Kidney capillary endothelial cell (primary cell): ENCODE measurements at places on chromosomes 11 and 22.

GRCh38 chr11:72239313-72239848 lies 4.6 kb downstream of the PHOX2A start:
- DNase-seq, result no peak

GRCh38 chr11:126884594-126884993 lies 116.0 kb downstream of the KIRREL3 start:
- DNase-seq, result no peak

- DNase-seq, result no peak
Observed at GRCh38 chr22:44449683-44450425, 48.2 kb downstream of the RTL6 start.

DNA sequence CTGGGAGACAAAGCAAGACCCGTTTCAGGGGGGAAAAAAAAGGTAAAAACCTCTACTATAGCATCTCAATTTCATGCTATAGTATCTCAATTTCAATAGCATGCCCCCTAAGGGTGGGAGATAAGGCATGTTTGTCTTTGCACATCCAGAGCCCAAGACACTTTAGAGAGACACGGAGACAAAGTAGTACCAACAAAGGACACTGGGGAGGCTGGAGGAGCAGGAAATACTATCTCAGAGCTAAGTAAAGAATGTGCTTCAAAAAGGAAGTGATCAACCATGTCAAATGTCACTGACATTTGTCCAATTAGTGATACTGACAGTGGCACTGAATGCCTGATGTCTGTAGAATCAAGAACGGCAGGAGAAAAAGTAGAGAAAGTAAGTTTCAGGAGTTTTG lies 68.6 kb downstream of the RRAS2 start:
- no peak for DNase-seq

GRCh38 chr22:50304528-50305392 lies 2.7 kb downstream of the PLXNB2 start:
- DNase-seq, result no peak

DNA sequence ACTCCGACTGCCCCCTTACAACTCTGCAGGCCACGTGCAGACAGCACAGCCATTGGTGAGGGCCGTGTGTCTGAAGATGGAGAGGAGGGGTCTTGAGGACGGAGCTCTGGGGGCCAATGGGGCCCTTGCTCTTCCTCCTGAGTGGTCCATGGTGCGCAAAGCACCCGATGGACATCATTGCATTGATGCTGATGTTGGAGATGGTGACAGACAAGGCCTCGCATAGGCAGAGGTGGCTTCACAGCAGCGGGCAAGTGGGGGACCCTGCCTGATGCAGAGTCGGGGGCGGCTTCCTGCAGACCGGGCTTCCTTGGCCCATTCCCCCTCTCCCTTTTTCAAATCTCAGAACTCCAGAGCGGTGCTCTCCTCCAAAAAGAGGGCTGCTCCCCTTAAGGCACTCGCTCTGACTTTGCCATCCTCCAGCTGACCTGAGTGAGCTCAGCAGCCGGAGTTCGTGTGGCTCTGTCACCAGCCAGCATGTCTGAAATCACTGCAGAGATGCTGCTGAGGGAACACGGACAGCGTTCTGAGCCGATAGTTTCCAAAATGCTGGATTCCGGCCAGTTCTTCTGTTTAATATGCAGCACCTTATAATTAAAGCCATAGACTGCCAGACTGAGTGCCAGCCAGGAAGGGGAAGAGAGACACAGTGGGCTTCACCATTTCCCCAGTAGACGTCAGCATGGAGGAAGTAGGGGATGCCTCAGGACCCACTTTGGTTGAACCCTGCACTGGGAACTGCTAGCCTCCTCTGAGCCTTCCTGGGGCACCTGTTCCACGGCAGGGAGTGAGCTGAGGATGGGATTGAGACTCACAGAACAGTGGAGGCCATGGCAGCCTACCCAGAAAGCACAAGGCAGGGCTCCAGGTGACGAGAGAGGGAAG lies 278.2 kb downstream of the BRD1 start:
- DNase-seq, result no peak

DNA sequence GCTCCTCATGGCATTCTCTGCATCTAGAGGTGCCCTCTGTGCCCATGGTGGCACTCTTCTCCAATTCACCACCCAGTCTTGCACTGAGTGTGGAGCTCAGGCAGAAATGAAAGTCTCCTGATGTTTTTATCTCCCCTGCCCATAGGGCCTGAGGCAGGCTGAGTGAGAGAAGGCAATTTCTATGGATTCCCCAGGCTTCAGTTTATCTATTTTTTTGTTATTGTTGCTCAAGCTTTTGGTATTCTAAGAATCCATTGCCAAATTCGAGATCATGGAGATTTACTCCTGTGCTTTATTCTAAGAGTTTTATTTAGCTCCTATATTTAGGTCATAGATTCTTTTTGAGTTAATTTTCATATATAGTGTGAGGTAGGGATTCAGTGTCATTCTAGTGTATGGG lies 40.7 kb downstream of the TSPAN18 start:
- DNase-seq, result no peak

- DNase-seq, result no peak
Observed at GRCh38 chr22:25545672-25546071, 18.8 kb upstream of the GRK3 start.

DNA sequence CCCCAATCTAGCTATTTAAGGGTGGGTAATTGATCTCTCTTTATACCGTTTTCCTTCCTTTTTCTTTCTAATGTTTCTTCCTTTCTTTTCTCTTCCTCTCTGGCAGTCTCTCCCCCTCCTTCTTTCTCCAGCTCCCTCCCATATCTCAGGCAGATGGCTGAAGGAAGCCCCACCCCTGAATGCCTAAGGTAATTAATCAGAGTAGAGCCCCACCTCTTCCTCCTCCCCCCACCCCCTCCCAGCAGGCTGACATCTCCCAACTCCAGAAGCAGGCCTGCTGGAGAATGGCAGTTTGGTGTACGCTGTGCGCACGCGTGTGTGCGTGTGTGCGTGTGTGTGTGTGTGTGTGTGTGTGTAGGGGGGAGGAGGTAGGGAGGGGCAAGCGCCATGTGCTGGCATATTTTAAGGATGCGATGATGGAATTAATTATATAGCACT lies 122.6 kb downstream of the APOL5 start:
- peak; percentile 88 for DNase-seq

- DNase-seq, result no peak
Observed at GRCh38 chr11:47400768-47401279, 7.6 kb upstream of the SLC39A13 start.

- no peak for DNase-seq
Observed at GRCh38 chr11:69707176-69707575, 3.4 kb upstream of the FGF19 start.

- DNase-seq, result no peak
Observed at GRCh38 chr11:121418625-121419114, 33.4 kb upstream of the SORL1 start.

DNA sequence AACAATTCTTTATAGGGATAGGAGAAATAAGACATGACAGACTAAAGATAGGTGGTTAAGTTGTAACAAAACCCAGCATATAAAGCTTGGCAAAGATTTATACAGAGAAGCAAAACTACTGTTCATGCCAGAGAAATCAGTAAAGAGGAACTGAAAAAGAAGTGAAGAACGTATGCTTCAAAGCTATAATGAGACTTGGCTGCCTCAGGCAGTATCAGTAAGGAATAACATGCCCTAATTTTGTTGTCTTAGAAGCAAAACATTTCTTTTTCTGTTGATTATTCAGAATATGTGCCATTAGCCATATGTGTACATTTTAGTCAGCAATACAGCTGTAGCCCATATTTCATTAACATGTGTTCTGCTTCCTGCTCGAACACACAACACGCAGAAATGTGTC lies 403.2 kb downstream of the NELL1 start:
- DNase-seq, result no peak
